ENCODE measurements at places on chromosomes 2 and 18. TPM values are rescaled to one million over a fixed set of nuclear protein-coding genes. Genes with fewer than 3 reads are reported as not detected.
A peak's percentile ranks its signal among the peaks of the same experiment; 100 is the strongest.

GRCh38 chr2:46157072-46157965 lies 139.9 kb upstream of the EPAS1 start:
- DNase-seq, result no peak

DNA sequence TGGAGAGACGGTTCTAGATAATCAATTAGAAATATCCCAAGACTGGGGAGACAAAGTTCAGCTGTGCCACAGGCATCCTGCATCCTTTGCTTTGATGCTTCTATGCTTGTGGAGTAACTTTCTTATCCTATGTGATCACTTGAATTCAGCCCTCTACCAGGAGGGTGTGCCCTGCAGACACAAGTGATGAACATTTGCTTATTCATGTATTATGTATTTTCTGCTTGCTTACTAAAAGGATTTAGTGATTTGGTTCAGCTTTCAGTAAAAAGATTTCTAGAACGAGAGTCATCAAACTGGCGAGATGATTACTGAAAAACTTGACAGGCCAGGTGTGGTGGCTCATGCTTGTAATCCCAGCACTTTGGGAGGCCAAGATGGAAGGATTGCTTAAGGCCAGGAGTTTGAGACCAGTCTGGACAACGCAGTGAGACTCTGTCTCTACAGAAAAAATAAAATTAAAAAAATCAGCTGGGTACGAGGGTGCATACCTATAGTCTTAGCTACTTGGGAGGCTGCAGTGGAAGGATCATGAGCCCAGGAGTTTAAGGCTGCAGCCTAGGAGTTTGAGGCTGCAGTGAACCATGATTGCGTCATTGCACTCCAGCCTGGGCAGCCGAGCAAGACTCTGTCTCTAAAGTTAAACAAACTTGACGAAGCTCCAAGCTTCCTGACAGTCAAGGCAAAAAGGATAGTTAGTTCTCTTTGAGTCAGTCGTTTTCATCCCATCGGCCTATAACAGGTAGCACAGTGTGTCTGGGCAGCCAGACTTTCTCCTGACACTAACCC lies 13.3 kb downstream of the HK2 start:
- no peak for DNase-seq

GRCh38 chr18:57767259-57768050 lies 35.7 kb downstream of the ATP8B1 start:
- DNase-seq, result no peak

DNA sequence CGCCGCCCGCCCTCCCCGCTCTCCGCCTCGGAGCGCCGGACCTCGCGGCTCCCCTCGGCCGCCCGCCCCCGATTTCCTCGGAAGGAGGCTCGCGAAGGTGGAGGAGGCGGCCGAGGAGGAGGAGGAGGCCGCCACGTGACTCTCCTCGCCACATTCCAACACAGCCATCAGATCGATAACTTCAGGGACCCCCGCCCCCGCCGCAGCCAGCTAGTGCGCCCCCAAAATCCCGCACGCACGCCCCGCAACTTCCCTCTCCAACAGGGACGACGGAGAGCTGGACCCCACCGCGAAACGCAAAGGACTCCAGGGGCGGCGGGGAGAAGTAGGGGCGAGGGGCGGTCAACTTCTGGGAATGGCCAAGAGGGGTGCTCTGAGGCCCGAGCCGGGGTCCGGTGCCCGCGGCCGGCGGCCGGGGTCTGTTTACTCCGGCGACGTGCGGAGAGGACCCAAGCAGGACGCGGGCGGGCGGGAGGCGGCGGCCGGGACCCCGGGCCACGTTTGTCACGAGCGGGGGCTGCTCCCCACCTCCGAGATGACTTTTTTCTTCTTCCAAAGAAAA lies 2.0 kb downstream of the ZNF521 start:
- no peak for DNase-seq

- no peak for DNase-seq
Observed at GRCh38 chr18:70074116-70074515, 126.4 kb upstream of the CD226 start.

The UBE2F gene
- 62.3 TPM for total RNA-seq

The GPR35 gene
- total RNA-seq, result 1.3 TPM

The EMX1 gene
- 1.7 TPM for total RNA-seq

DNA sequence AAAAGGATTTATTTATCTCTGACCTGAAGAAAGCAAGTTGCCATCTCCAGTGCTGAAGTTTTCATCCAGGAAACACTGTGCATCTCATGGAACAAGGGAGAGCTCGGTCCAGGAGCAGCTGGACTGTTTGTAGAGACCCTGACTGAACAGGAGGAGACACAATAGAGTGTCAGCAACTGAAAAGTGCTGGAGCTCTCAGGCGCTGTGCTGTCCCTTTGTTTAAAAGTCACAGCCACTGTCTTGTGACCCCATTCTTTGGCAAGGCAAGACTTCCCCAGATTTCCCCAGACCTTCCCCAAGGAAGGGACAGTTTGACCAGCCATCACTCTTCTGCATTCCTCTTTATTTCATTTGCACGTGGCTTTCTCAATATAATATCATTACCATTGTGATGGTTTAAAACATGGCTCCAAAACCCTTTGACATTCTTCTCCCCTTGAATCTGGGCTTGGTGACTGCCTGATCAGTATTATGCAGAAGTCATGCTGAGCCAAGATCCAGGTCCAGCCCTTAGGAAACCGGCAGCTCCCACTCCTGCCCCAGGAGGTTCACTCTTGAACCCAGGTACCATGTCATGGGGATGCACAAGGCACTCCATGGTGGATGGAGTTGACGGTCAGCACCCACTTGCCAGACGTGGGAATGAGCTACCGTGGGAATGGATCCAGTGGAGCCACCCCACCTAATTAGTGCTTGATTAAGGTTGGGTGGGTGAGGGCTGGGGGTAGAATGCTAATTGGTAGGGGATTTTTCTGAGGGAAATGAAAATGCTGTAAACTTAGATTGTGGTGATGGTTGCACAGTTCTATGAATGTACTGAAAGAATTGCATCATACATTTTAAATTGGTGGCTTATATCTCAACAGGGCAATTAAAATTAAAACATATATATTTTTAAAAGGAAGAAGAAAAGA lies 497.9 kb upstream of the RAB6C start:
- DNase-seq, result no peak

The RTKN gene
- total RNA-seq, result 88.4 TPM

DNA sequence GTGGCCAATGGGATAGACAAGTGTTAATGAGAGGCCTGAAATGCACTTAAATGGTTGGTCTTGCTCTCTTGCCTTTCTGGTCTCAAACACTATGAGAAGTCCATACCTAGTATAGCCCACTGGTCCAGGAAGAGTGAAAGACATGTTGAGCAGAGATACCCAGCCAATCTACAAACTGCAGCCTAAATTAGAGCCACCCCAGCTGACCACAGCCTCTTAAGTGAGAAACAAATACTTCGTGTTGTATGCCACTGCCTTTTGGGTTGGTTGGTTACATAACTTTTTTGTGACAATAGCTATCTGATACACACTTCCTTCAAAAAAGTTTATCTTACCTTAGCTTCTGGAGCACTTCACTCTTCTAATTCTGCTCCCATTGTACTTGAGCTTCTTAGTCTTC lies 8.8 kb upstream of the EXOC6B start:
- no peak for DNase-seq

DNA sequence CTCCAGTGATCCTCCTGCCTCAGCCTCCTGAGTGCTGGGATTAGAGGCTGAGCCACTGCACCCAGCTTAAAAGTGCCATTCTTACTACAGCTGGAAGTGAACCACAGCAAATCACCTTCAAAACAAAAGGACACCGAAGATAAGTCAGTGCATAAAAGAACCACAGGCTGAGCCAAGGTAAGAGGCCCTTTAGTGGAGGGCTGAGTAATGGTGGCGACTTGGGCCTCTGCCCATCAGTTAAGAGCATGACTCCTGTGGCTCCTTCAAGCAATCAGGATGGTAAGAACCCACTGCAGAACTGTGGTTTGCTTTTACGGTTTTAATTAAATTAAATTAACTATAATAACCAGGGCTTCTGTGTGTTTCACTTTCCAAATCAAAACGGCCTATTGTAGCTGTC lies 75.1 kb downstream of the CTAGE1 start:
- peak; percentile 52 for DNase-seq

- no peak for DNase-seq
Observed at GRCh38 chr2:98773169-98773568, 42.2 kb upstream of the MGAT4A start.

DNA sequence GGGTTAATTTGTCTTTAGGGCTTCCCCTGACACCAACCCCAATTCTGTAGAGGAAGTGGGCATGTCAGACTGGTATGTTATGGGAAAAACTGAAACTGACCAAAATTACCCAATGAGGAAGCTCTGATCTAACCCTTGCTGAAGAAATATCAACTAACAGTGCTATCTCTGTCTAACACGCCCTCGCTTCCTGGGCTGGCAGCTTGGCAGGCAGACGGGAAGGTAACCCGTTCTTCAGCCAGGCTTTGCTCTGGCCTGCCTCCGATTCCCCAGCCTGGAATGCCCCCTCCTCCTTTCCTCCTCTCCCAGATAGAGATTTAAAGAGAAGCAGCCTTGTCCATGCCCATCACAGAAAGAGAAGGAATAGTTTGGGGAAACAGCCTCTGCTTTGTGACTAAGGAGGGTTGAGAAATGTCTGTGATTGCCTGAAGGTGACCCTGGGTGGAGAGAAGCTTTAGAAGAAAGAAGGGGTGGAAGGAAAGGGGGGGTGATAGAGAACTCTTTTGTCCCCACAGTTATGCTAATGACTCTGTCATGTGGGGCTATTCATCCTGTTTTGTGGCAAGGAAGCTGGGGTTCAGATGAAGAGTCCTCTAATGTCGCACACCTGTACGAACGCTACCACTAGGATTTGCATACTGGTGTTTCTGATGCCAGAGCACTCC lies 15.4 kb downstream of the HK2 start:
- no peak for DNase-seq

GRCh38 chr18:51190000-51190399 lies 7.5 kb downstream of the MEX3C start:
- no peak for DNase-seq

GRCh38 chr2:127605691-127606263 lies 40.2 kb upstream of the GPR17 start:
- DNase-seq, result no peak

The SERPINB13 gene
- not detected for total RNA-seq

DNA sequence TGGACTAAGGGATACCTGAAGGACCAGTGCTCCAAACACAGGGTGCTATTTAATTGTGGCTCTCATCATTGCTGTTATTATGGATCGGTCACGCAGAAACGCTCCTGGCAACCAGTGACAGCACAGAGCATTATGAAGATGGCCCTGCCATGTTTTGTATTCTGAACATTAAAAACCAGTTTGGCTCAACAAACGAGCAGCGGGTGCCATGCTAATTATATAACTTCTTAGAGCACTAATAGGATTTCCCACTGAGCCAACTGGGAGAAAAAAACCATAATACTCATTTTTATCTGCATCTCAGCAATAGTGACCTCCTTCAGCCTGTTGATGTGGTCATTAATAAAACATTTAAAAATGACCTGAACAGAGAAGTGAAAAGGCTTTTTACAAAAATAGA lies 212.8 kb downstream of the STK39 start:
- no peak for DNase-seq

The ANKRD30BL gene
- total RNA-seq, result 0.14 TPM

The NTSR2 gene
- not detected for total RNA-seq

GRCh38 chr2:118668431-118669424 lies 178.7 kb downstream of the EN1 start:
- peak; percentile 73 for DNase-seq

DNA sequence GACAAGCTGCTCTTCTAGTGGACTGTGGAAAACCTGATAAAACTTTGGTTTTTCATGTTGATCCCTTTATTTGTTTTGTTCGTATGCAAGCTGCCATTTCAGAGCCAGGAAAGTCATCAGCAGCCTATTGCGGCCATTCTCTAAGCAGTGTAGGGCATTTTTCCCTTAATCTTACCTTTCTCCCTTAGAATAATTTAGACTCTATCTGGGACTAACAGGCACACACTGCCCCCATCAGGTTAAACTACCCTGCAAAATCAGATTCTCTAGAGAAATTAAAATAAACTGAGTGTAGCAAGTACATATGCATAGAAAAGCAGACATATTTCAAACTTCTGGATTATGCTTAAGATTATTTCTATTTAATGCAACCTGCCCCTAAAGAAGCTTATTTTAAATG lies 347.5 kb downstream of the METTL4 start:
- no peak for DNase-seq

DNA sequence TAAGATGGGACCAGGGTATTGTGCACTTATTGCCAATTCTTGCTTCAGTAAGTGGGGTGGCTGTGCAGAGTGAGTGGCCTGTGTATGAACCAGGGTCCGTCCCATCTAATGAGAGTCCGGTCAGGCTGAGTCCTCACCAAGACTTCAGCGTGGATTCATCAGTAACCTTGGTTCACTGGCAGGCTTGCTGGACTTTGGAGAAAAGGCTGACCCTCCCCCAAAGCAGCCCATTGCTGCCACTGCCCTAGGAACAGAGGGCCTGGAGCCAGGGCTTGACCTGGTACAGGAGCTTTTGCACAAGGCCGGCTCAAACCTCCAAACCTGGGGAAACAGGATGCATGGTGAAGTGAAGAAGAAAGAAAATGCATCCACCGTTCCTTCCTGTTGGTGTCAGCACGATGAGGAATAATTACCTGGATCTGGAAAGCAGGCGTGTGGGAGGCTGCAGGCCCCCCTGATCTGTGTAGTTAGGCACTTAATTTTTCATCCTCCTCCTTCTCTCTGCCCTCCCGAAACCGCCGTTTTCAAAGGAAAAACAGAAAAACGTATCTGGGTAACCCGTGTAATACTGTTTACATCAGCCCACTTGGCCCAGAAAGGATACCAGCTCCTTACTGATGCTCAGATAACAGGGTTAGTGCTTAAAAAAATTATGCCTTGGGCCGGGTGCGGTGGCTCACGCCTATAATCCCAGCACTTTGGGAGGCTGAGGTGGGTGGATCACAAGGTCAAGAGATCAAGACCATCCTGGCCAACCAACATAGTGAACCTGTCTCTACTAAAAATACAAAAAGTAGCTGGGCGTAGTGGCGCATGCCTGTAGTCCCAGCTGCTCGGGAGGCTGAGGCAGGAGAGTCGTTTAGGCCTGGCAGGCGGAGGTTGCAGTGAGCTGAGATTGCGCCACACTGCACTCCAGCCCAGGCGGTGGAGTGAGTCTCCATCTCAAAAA lies 147.7 kb downstream of the TGIF1 start:
- no peak for DNase-seq

Measured in kidney epithelial cell (primary cell).